Motor neuron (in vitro differentiated cells): ENCODE measurements at places on chromosomes 16 and 17. TPM values are rescaled to one million over a fixed set of nuclear protein-coding genes. Genes with fewer than 3 reads are reported as not detected.
A peak's percentile ranks its signal among the peaks of the same experiment; 100 is the strongest.

Gene SLC6A2
- 0.25 TPM in 1 of 2 replicates, not detected in the other for total RNA-seq

GRCh38 chr17:2803386-2803785 lies 7.1 kb downstream of the RAP1GAP2 start:
- no peak for ATAC-seq

DNA sequence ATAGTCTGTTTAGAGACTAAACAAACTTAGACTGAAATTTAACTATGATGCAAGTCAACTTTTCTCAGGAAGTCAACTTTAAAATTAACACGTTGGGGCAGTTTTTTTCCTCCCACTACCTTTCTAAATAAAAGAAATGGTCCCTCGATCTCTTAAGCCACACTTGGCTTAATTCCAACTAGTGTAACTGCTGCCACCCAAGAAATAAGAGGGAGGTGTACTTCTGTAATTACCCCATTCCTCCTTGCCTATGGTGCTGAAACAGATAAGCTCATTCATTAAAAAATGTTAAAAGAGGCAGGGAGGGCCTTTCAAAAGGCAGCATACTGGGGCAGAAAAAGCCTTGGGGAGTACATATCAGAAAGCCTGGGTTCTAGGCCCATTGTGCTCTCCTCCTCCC lies 59.8 kb downstream of the NCOR1 start:
- ATAC-seq, result no peak

- peak; percentile 8 for ATAC-seq
These were observed 747 bp upstream of the LHX1 start for GRCh38 chr17:36936455-36937000.

- no peak for ATAC-seq
These were observed 11.3 kb downstream of the LIG3 start for GRCh38 chr17:34991606-34992005.

GRCh38 chr16:85716022-85716679 lies 27.4 kb upstream of the GINS2 start:
- no peak for ATAC-seq

- no peak for ATAC-seq
These were observed 4.1 kb downstream of the ELMO3 start for GRCh38 chr16:67202956-67203493.

- no peak for ATAC-seq
These were observed 107.9 kb downstream of the WSCD1 start for GRCh38 chr17:6177941-6178694.

GRCh38 chr17:9350080-9350479 lies 225.5 kb downstream of the STX8 start:
- ATAC-seq, result peak; percentile 59

GRCh38 chr17:41585301-41586056 lies 1.2 kb downstream of the KRT14 start:
- ATAC-seq, result no peak

DNA sequence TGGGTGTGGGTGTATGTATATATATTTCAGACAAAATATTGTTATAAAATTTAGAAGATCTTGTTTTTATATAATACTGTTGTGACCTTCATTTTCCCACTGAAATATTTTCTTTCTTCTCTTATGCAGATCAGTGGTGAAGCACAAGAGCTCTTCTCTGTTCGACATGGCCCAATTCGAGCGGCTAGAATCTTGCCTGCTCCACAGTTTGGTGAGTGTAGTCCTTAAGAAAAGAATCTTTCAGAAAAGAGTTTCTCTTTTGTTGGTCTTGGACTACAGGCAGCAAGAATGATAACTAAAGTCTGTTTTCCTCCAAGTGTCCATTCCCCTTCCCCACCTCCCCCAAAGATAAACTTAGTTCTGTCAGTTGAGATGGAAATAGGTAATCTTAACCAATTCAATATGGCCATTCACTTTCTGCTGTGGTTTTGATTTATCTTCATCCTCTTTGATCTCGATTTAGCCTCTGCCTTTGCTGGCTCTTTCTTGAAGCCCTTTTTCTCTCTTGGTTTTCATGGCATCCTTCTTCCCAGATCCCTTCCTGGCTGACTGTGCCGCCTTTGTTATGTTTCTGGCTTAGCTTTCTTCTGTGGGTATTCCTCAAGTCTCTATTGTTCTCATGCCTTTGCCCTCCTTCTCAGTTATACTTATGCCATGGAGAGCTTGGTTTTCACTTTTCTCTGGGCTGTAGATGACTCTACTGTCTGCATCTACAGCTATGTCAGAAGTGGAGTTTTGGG lies 69.6 kb downstream of the BCAS3 start:
- no peak for ATAC-seq
